ENCODE measurements at places on chromosomes 2 and 18.
A peak's percentile ranks its signal among the peaks of the same experiment; 100 is the strongest.

- no peak for DNase-seq
These were observed 62.2 kb downstream of the ACKR3 start for GRCh38 chr2:236631856-236632291.

- no peak for DNase-seq
These were observed 107.7 kb downstream of the KCTD1 start for GRCh38 chr18:26440644-26441043.

DNA sequence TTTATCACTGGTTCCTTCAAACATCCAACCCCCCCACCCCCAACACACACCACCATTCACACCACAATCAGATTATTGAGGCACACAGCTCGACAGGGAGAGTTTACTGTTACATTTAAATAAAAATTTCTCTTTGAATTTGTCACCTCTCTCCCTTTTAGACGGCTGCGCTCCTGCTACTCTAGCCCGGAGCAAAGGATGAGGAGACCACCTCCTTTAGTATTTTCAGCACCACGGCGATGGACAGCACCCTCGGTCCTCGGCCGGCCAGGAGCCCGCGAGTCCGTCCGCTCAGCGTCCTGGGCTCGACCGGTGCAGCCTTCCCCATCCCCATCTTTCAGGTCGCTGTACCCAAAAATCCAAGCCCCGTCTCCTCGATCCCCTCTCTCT, 892 bp downstream of the CELF4 start:
- DNase-seq = peak; percentile 42

DNA sequence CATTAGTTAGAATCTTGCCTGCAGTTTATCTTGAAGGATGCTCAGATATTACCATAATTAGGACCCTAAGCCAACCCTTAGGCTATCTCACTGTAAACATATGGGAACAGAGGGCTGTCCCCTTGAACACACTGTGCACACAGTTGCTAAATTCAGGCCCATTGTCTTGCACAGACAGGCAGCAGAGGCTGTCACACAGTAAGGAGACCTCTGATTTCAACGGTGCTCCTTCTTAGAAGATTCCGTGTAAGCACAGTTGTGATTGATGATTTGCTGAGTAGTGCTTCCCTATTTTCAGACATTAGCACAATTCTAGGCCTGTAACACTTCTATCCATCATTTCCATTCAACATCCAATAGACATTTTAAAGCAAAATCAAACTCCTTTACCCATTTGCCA, 108.0 kb downstream of the RNF152 start:
- DNase-seq = no peak
